ENCODE measurements at places on chromosomes 5 and 9.

- DNase-seq = no peak
Measured at GRCh38 chr9:14993901-14994554, 83.8 kb upstream of the FREM1 start.

DNA sequence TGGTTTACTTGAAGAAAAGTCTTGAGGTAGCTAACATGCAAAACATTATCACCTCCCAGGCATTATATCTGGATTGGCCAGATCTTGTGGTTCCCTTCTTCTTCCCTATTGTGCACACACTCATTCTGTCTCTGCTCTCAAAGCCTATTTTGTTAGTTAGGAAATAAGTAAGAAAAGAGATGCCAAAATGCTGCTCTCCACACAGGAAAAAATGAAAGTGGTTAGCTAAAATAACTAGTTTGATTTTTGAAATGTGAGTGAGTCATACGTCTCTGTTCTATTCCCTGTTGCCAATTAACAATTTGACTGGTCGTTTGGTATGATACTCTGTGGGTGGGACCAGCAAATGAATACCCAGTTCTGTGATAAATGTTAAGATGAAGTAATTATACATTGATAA is 28.1 kb downstream of the LMNB1 start:
- DNase-seq = no peak

- no peak for DNase-seq
Measured at GRCh38 chr9:35652829-35653209, 2.1 kb upstream of the SIT1 start.

GRCh38 chr9:93950619-93951601 is 4.2 kb downstream of the BARX1 start:
- DNase-seq = no peak

- DNase-seq = no peak
Measured at GRCh38 chr9:101578378-101578777, 16.4 kb downstream of the PPP3R2 start.

GRCh38 chr9:131623655-131624330 is 78.5 kb downstream of the PRRT1B start:
- DNase-seq = no peak

- no peak for DNase-seq
Measured at GRCh38 chr9:111037356-111037707, 938 bp downstream of the LPAR1 start.

DNA sequence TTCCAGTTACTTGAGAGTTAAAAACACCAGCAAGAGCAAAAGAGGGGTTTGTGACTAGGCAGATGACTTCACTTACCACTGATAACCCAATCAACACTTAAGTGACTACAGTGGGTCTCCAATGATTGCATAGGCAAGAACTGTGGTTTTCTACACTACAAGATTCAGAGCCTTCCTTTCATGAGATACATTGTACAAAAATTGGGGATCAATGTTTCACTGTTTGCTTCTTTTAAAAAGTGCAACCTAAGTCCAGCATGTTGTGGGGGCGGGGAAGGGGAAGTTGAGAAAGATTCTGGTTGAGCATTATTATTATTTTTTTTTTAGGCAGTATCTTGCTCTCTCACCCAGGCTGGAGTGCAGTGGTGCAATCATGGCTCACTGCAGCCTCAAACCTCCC is 3.6 kb downstream of the IQGAP2 start:
- DNase-seq = no peak

- DNase-seq = no peak
Measured at GRCh38 chr9:92506184-92506857, 24.0 kb upstream of the ASPN start.

GRCh38 chr5:129460672-129460935 is 506 bp downstream of the ADAMTS19 start:
- DNase-seq = no peak

DNA sequence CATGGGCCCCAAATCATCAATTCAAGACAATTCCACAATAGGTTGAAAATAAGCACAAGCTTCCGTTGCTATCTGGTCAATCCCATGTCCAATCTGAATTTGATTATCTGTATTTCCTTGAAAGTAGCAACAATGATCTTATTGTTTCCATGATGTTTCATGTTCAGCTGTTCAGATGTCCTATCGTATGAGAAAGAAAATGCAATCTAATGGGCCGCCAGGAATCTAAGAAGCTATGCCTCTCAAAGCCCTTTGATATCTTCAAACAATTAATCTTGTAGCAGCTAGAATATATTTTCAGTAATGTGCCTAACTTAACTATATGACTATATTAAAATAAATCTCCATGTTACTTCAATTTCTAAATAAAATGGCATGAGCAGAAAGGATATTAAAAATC is 32.1 kb upstream of the ALDOB start:
- no peak for DNase-seq

- DNase-seq = no peak
Measured at GRCh38 chr5:159782197-159782994, 133.9 kb upstream of the ADRA1B start.
